ENCODE measurements at places on chromosomes 5 and 9.
A peak's percentile ranks its signal among the peaks of the same experiment; 100 is the strongest.

DNA sequence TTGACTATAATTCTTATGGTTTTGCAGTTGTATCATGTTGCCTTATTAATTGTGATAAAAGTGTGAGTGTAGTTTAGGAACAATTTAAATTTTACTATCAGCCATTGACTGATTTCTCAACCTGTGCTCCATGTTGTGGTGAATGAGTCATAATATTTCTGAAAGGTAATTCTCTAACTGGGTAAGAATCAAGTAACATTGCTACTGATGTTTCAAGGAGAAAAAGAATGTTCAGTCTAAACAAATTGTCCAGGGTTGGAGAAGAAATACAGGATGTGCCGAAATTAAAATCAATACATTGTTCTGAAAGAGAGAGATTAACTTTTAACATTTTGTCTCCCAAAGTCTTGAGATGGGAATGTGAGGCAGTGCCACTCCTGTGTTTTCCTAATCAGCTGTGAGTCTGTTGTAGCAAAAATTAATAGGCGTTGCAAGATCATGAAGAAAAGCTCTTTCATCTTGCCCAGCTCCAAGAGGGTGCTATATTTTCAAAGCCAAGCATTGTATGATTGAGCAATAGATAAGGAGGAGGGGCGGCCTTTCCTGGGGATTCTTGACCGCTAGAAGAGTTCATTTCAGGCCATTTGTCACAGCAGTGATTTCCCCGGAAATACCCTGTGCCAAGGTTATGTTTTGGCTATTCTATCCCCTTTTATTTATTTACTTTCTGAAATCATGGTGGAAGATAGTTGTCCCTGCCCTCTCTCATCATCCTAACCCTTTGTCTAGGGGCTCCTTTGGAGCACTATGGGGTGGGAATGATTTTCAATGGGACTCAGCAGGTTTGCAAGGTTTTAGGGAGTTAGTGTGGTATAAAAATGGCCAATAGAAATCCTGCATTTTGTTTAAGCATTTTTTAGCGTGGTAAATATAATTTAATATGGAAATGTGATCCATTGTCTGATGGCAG is 151.6 kb downstream of the FOCAD start:
- DNase-seq = peak; percentile 43

GRCh38 chr5:79269733-79270166 is 33.8 kb downstream of the JMY start:
- DNase-seq = no peak

GRCh38 chr9:118362596-118362995 is 658.4 kb downstream of the TLR4 start:
- no peak for DNase-seq

DNA sequence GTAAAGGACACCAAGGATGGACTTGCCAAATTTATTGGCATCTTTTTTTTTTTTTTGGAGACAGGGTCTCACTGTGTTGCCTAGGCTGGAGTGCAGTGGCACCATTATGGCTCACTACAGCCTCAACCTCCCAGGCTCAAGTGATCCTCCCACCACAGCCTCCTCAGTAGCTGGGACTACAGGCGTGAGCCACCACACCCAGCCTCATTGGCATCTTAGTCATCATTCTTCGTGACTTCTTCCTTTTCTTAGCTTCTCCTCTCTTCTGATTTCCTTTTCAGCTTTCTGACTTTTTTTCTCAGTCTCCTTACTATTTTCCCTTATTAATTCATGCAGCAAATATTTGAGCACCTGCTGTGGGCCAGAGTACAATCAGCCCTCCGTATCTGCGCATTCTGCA is 6.1 kb downstream of the MAML1 start:
- DNase-seq = no peak

DNA sequence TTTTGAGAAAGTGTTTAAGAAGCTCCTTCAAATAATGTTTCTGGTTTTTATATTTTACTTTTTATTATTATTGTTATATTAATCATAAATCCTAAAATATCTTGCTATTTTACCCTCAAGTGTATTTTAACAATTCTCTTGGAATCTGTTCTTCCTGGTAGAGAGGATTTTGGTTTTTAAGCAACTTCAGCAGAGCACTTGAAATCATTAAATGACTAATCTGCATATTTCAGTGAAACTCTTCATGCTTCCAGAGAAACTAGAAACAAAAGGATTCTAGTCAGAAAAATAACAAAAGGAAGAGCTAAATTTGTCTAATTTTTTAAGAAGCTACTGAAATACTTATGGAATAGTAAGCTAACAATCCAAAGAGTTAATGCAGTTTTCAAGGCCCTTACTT is 1057.3 kb downstream of the TLE1 start:
- DNase-seq = no peak

DNA sequence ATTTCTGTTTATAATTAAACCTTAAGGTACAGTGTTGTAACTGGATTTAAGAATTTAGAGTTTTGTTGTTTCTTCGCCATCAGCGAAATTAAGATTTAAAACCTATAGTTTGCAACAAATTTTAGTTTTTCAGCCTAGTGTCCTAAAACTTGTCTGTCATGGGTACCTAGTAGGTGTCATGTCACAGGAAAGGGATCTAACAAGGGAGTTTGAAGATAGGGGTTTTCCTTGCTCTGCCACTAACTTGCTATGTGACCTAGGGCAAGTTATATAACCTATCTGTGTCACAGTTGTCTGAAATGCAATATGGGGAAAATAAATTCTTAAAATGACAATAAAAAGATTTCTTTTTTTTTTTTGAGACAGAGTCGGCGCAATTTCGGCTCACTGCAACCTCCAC is 9.2 kb upstream of the ABL1 start:
- DNase-seq = no peak

- DNase-seq = no peak
These were observed 9.5 kb downstream of the SPACA9 start for GRCh38 chr9:132888151-132888550.

DNA sequence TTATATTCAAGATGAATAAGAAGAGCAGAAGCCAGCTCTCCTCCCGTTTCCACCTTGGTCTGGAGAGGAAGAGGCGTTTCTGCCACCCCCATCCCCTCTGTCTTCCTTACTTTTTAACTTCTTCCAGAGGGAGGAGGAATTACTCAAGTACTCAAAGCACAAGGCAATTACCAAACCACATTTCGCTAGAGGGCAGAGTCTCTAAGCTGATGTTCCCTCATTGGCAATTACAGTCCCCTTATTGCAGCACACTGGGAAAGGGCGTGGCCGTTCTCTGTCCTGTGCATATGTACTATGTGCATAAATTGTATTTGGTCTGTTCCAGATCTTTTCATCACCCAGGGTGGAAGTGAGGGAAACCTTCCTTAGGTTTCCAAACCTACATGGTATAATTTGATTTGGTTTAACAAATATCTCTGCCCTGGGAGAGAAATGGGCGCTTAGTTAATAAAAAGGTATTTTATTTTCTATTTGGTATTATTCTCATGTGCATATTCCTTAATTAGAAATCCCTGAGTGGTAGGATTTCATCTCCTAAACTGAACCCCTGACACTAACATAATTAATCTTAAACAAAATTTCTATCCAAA is 29.8 kb upstream of the ALDOB start:
- DNase-seq = no peak

DNA sequence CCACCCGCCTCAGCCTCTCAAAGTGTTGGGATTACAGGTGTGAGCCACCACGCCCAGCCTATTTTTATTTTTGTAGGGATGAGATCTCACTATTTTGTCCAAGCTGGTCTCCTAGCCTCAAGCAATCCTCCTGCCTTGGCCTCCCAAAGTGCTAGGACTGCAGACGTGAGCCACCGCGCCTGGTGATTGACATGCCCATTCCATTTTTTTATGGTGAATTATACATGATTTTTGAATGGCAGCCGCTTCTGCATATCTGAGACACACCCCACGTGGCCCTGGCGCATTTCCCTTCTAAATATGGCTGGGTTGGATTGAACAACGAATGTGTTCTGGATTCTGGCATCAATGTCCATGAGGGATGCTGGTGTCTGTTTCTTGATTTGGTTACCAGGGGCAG is 22.7 kb downstream of the PLPP7 start:
- DNase-seq = no peak

- DNase-seq = no peak
These were observed 29.9 kb upstream of the UBE2QL1 start for GRCh38 chr5:6418679-6419276.

DNA sequence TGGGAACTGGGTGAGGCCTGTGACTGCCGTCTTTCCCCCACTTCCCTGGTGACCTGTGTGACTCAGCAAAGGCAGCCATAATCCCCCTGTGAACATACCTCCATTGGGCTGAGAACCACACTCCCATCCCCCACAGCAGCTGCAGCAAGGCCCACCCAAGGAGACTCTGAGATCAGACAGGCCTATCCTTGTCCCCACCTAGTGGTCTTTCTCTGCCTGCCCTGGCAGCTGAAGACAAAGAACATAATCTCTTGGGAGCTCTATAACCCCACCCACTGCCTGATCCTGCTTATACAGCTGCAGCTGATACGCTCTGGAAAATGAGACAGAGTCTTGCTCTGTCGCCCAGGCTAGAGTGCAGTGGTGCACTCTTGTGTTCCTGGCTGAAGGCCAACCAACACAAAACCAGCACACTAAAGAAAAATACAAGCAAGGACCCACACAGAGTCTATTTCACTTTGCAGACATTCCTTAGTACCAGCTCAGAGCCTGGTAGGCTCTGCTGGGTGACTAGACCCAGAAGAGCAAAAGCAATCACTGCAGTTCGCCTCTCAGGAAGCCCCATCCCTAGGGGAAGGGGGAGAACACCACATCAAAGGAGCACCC is 106.7 kb downstream of the MCTP1 start:
- no peak for DNase-seq

- no peak for DNase-seq
These were observed 40.2 kb downstream of the NAIF1 start for GRCh38 chr9:128026773-128027541.

DNA sequence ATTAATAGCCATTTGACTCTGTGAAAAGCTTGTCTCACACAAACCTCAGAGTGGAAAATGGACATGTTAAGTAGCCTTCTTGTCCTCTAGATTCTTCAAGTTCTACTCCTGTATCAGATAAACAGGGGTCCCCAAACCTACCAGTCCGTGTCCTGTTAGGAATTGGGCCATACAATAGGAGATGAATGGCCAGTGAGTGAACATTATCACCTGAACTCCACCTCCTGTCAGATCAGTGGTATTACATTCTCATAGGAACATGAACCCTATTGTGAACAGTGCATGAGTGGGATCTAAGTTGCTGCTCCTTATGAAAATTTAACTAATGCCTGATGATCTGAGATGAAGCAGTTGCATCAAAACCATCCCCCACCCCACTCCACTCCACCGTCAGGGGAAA is 136.3 kb downstream of the TMEM232 start:
- no peak for DNase-seq

- DNase-seq = no peak
These were observed 8.4 kb upstream of the ZNF354C start for GRCh38 chr5:179051784-179052183.

- DNase-seq = peak; percentile 34
These were observed 166.8 kb downstream of the ARHGEF28 start for GRCh38 chr5:73792687-73793320.

DNA sequence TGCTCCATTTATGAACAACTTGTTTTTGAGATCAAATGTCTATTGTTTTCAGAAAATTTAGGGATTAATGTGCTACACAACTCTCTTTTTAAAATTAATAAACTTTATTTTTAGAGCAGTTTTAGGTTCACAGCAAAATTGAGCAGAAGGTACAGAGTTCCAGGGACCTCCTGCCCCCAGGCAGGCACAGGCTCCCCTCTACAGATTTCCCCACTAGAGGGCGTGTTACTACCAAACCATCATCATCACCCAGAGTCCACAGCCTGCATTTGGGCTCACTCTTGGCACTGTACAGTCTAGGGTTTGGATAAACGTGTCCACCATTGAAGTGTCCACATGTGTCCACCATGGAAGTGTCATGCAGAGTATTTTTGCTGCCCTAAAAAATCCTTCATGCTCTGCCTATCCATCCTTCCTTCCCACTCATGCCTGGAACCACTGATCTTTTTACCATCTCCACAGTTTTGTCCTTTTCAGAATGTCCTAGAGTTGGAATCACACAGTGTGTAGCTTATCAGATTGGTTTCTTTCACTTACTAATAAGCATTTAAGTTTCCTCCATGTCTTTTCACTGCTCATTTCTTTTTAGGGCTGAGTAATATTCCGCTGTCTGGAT is 61.7 kb downstream of the MRPL36 start:
- no peak for DNase-seq

DNA sequence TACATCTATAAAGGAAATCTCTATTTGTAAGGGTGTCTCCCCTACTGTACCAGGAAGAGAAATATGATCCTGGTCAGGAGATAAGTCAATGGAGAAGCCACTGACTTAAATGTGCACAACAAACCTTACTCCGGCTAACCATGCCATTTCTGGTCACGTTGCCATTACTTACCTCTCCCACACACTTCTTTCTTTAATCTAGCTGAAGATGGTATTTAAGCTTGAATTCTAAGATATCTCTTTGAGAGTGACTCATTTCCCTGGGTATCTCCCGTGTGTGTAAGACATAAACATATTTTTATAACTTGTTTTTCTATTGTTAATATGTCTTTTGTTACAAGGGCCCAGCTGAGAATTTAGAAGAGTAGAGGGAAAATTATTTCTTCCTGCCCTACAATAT is 296.6 kb downstream of the SEMA5A start:
- no peak for DNase-seq

DNA sequence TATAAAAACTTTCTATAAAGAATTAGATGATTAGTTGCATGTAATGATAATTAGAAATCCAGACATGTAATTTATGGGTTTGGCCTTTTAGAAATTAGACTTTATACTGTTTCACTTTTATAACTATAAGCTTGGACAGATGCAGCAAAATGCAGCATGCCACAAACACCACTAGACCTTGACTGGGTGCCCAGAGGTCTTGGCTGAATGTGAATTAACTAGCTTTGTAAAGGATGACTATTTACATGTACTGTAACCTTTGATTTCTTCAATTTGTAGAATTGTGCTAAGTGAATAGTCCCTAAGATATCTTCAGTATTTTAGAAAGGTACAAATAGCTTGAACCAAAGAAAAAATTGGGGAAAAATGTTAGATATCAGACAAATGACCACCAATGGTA is 2168.1 kb downstream of the MAT2B start:
- no peak for DNase-seq

DNA sequence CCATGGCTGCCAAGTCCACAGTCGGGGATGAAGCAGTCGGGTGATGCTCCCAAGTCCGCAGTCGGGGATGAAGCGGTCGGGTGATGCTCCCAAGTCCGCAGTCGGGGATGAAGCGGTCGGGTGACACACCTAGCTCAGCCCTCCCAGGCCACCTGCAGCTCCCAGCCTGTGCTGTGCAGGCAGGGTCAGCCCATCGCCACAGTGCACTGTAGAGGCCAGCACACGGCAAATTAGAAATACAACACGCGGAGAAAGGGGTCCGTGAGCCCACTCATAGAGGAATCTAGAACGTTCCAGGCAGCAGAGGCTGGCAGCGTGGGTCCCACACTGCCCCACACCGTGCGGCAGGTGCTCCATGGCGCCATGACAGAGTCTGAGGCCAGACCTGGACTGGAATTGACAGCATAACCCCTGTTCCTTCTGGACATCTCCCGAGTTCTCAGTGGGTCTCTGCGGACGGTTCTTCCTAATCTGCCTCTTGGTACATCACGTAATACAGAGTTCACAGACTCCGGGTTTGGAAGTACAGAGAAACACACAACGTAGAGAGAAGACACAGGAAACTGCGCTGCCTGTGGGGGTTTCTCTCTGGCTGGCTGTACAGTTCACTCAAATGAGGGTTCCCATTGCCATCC is 7.7 kb upstream of the EXOC3 start:
- DNase-seq = no peak

- no peak for DNase-seq
These were observed 140.5 kb upstream of the PITX1 start for GRCh38 chr5:135174315-135175096.

- DNase-seq = no peak
These were observed 79.2 kb upstream of the HSPA9 start for GRCh38 chr5:138654281-138654867.

- no peak for DNase-seq
These were observed 12.0 kb downstream of the HIGD2A start for GRCh38 chr5:176400382-176401156.
